ENCODE measurements at places on chromosomes 6 and 20.

DNA sequence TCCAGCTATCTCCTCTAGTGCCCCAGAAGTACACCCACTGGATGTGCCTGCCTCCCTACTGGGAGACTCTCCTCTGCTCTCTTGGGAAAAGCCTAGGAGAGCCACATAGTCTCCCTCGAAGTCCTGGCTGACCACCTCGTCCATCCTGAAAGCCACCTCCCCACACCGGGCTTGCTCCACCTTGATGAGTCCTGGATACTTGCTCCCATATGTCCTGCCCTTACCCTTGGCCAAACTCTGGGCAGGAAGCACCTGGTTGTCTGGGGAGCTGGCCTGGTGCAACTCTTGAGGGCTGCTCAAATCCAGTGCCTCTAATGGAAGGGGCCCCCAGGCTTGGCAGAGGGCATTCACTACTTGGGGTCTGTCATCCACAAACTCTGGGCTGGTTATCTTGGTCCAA lies 19.3 kb downstream of the KIAA1755 start:
- no peak for DNase-seq

GRCh38 chr6:33185654-33186187 lies 6.5 kb downstream of the COL11A2 start:
- DNase-seq = no peak

GRCh38 chr20:52943185-52943841 lies 28.8 kb upstream of the TSHZ2 start:
- no peak for DNase-seq

- DNase-seq = no peak
These were observed 76.6 kb upstream of the STXBP5 start for GRCh38 chr6:147127587-147127986.

- no peak for DNase-seq
These were observed 24.6 kb upstream of the TRPC4AP start for GRCh38 chr20:35117196-35117595.

- no peak for DNase-seq
These were observed 130.4 kb upstream of the LRFN2 start for GRCh38 chr6:40717411-40718057.

- DNase-seq = no peak
These were observed 3.4 kb downstream of the SERPINB1 start for GRCh38 chr6:2838251-2838650.

GRCh38 chr6:32439602-32440214 lies at the start of gene HLA-DRA:
TSS of gene HLA-DRA (plus strand) at chr6:32439887. CDS start at chr6:32439951, 64 bp downstream.
- DNase-seq = peak; percentile 23

GRCh38 chr20:48621376-48622078 lies 206.3 kb downstream of the PREX1 start:
- DNase-seq = no peak

- DNase-seq = no peak
These were observed 51.1 kb downstream of the LHFPL5 start for GRCh38 chr6:35856250-35856649.

DNA sequence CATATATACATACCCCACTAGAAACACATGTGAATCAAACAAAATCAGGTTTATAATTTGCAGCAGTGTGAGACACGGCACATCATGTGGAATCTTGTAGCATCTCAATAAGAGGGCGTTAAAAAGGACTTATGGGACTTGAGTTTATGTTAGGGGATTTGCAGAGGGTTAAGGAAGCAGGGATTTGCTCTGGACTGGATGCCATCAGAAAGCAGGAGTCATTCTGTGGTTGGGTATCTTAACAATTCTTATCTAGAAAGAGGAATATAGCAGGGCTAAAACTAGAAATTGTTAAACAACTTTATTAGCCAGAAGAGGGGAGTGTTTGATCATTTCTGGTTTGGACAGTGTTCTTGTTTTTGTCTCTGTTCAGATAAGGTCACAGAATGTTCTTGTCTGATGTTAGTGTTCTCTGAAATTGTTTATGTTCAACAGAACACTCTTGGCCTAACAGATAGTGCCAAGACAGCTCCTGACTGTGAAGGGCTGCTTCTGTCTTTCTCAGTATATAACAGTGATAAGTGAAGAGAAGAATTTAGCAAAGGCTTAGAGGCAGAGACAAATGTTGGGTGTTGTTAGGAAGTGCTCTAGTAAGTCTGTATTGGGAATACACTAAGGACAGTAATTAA lies 39.2 kb downstream of the LIN28B start:
- no peak for DNase-seq

GRCh38 chr20:64036346-64037198 lies 590 bp downstream of the C20orf204 start:
- DNase-seq = no peak

GRCh38 chr20:17616480-17617211 lies 46.8 kb downstream of the DSTN start:
- no peak for DNase-seq

DNA sequence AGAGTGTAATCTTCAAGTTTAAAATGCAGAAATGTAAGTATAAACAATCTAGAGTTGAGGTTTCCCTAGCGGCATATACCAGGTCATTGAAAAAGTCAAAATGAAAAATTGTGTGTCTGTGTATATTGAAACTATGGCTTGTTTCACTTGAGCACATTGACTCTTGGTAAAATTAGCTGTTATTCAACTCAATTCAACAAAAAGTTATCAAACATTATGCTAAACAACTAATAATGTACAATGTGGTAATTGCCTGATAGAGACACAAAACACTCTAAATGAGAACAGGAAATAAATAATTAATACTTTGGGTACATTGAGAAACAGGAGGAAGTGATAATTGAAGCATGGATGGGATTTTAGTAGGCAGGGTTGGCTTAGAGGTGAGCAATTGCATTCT lies 444.8 kb downstream of the CDKAL1 start:
- no peak for DNase-seq

- DNase-seq = no peak
These were observed 74.1 kb downstream of the HFE start for GRCh38 chr6:26161322-26161721.

DNA sequence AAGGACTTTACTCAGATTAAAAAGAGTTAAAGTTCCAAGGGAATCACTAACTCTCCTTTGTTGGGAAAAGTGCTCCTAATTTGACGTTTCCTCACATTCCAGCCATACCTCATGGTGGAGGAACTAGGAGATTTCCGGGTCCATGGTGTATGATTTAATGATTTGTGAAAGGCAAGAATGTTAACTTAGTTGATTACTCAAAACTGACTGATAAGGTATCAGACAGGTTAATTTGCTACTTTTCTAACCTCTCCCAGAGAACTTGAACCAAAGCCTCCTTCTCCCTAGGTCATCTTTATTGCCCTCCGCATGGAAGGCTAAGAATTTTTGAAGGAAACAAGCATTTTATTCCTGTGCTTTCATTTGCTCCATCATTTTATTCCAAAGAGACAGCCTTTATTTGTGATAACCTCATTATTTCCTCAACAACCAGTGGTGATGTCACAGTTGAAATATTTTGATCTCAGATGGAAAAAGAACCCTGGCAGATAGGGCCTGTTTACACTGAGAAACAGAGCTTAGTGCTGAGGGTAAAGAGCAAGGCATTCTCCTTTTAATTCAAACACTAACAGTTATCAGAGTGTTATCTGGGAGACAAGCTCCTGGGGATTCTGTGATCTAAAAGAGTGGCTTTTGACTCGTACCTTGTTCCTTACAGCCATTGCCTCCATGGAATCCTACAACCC lies 57.4 kb upstream of the BMP2 start:
- DNase-seq = no peak

GRCh38 chr20:24449026-24449720 lies 20.3 kb upstream of the SYNDIG1 start:
- DNase-seq = no peak

DNA sequence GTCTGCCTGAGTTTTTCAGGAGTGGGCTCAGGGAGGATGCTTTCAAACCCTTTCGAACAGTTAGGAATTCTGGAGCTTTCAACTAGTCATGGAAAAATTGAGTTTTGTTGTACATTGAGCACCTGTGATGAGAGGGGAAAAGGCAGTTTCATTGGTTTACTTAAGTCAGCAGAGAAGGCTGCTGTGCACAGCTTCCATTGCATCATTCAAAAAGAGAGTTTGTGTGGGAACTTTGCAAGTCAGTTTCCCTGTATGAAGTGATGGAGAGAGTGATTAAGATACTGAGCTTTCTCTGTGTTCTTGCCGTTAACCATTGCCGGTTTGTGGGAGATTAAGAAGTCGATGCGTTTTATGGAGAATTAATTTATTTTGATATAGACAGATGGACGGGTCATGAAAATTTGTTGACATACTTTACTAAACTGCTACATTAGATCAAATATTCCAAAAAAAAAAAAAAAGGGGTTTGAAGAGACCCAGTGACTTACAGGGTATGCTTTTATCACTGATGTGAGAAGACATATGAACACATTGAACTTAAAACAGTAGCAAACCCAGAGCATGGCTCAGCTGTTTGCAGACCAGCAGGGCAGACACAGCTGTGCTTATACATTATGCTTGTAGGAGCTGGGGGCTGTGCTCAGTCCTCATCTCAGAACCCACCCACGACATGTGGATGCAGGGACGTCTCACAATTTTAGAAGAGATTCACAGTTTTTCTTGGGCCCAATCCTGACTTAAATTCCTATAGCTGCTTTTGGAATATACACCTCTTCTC lies 234.1 kb downstream of the SOX4 start:
- DNase-seq = no peak

DNA sequence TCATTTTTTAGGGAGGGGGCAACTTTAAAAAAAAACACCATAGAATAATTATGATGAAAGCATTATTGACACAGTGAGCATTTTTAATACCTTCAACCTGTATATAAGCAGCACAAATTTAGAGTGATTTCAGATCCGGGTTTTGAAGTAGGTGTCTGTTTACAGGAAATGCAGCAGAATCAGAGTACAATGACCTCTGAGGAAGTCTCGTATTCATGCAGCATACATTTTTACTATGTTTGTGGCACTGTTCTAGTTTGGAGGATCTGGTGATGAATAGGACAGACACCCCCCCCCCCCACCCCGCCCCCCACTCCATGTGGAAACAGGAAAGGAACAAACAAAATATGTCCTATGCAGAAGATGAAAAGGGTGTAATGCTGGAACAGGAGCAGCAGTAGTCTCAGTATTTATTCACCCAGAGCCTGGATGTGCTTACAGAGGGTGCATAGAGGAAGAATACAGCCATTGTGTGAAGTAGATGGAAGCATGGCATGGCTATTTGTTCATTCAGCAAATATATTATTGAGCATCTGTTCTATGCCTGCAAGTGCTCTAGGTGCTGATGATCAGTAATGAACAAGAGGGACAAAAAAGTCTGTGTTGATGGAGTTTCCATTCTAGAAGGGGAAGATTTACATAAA lies 19.7 kb downstream of the VAPB start:
- DNase-seq = no peak

GRCh38 chr6:31689249-31690110 lies 8.6 kb upstream of the LY6G5C start:
- no peak for DNase-seq

DNA sequence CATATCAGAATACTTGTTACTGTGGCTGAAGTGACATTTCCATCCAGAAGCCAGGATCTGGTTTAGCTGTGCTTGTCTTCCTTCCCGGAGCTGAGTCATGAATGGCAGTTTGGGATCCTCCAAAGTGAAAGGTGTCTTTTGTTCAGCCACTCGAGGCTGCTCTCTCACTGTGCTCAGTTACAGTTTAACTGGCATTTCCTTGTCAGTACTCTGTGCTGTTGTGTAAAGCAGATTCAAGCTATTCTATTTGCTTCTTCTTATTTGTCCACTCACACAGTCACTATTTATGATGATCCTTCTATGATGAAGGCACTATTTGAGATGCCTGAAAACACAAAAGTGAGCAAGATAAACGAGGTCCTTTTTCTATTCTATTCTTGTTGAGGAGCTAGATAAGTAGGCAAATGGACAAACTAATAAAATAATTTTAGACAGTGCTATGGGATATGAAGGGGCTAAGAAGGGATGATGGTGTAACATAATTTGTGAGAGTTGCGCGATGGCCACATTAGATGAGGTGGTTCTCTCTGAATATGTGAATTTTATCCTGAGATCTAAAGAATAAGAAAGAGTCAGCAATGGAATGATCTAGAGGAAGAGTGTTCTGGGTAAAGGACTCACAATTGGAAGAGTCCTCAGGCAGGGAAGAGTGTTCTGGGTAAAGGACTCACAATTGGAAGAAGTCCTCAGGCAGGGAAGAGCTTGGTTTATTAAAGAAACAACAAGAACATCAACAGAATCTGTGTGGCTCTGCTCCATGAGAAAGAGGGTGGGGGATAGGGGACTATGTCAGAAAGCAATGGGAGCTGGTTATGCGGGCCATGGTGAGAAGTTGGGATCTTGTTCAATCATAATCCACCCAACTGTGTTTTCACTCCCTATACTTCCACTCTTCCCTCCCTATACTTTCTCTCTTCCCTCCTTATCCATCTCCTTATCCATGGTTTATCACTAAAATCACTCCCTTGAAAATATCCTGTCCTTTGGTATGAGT lies 40.1 kb downstream of the CYP24A1 start:
- no peak for DNase-seq

DNA sequence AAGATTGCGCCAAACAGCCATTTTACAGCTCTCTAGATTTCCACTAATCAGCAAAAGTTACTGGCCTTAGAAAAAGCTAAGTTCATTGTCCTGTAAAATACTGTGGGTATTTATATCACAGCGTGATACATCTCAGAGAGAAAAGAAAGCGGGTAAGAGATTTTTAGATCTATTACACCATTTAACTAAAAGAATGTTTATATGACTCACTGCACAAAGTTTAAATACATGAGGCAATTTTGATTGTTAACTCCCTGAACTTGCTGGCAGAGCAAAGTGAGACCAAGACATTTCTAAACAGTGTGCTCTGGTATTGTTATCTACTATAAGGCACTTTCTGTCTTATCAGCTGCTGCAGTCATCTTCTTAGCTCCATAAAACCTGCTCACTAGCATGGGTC lies 314.3 kb downstream of the EPHA7 start:
- no peak for DNase-seq

DNA sequence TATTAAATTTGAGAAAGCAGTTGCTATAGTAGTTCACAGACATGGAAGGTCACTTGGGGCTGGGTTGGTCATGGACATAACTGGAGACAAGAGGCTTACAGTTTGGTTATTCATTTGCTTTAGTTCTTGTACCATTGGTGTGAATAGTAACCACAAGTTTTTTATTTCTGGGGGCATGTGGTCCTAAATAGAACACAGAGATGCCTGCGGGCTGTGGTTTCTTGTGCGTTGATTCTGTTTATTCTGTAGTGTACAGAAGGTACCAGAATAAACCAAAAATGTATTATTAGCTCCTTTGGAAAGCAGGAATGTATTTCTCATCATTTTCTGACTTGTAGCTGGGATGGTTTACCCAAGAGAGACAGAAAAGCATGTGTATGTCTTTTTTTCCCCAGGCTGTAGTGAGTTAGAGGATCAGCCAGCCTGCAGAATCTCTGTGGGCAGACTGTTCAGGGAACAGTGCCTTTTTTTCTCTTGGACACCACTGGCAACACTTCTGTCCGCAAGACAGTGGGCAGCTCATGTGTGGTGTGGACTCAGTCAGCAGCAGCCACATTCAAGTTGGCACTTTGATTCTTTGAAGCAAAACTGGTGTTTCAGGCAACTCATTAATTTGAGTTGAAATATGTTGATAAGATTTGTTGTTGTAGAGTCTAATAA lies 122.1 kb downstream of the LRRC1 start:
- no peak for DNase-seq

DNA sequence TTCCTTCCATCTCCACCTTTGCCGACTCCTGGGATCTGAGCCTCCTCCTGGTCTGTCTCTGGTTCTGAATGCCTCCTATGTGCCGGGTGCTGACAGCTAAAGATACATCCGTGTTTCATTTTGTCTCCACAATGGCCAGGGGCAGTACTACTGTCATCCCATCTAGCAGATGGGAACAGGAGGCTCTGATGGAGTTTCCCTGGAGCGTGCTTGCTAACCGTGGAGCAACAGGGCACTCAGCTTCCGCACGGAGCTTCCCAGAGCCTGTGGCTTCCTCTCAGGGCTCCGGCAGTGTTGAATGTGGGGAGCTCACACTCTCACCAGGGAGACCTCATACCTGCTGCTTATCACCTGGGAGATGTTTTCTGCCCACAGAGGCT lies 11.9 kb upstream of the NPBWR2 start:
- no peak for DNase-seq

Data from NCI-H1694 (cell line).